ENCODE measurements at places on chromosomes 11 and 22.

GRCh38 chr22:24730864-24731263 is 43.7 kb downstream of the PIWIL3 start:
- no peak for DNase-seq

DNA sequence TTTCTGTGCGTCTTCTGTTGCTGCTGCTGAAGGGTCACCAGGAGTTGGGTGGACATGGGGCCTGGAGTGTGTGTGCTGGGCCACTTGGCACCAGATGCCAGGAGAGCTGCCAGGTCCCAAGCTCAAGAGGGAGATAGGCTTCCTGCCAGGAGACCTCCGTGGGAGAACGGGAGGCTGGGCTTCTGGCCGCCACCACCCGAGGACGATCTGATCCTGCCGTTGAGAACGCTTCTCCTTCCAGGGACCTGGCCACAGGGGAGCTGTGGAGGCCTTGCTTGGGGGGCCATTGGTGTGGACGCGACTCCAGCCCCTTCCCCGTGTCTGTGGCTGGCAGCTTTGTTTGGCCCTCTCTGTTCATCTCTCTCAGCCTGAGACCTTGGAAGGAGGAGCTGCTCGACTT is 2.4 kb downstream of the BRSK2 start:
- no peak for DNase-seq

- no peak for DNase-seq
Measured at GRCh38 chr11:79087961-79088318, 352.9 kb downstream of the TENM4 start.

DNA sequence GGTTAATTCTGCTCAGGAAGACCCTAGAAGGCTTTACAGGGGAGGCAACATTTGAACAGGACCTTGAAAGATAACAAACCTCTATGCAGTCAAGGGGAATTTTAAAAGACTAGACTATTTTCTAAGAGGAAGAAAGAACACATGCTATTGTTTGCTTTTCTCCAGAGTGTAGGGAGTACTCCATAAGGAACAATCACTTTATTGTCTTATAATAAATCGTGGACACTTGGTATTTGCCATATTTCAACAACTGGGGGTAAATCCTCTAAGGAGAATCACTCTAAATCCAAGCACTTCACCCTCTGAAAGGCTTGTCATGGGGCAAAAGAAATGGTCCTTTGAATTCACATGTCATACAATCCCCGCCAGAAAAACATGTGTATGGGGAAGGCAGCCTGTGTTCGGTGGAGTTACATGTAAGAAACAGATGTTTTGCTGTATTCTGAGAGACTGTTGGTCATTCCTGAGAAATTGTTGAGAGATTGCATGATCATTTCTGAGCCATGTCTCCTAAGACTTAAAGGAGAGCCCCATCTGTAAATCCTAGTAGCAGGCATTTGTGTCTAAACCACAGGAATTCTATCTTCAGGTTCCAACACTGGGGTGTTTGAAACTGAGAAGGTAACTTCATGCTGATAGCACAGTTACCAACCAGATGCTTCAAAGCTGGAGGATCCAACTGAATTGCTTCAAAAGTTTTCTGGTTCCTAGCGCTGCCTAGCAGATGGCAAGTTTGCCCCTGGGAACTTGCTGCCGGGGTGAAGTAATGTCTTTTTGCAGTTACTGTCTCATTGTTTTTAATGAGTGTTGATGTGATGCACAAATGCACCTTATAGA is 66.8 kb downstream of the FZD4 start:
- DNase-seq, result peak; percentile 29

DNA sequence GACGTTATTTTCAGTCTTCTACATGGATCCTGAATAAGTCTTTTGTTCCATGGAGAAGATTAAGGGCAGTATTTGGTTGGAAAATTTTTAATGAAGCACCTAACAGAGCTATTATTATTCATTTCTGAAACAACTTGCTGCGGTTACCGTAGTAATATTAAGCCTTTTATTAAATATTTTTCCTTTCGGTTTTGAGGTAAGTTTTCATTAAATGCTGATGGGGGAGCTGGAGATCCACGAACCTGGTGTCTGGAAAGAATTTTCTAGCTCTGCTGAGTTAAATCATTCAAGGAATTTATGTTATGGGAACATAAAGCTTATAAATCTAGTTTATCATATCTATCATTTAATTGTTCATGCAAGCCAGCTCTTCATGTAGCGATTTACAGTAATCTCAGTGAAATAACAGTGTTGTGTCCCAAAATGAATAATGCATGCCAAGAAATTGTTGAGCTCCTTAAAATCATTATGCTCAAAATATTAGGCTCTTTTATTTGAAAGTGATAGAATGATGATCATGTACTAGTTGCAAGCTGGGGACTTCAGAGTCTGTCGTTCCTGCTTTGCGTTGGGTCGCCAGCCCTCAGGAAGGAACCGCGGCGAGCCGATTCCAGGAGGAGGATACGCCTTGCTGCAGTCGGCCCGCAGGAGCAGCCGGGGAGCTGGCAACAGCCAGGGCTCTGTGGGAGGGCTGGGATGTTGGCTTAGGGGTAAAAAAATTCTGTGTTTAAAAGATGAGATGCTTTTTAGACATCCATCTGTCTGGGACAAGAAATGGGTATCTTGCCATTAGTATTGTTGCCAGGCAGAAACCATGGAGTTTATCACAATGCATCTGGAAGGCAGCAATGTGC is 83.1 kb downstream of the TBC1D22A start:
- peak; percentile 39 for DNase-seq

- DNase-seq, result no peak
Measured at GRCh38 chr22:23673826-23674690, 16.8 kb upstream of the RGL4 start.

DNA sequence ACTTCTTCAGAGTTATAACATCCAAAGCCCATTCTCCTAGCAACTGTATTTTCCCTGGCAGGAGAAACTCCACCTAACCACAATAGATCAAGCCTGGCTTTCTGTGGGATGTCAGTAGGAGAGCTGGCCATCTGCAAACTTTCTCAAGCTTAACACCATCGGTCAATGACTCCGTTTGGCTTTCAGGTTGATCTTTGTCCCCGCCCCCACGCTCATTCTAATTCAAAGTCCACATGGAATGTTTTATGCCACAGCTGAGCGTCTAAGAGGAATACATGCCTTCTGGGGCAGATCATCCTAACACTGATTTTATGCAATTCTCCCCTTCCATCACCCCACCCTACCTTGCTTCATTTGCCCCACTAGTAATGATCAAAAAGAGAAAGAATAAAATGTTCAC is 4.8 kb downstream of the GVQW3 start:
- DNase-seq, result no peak

DNA sequence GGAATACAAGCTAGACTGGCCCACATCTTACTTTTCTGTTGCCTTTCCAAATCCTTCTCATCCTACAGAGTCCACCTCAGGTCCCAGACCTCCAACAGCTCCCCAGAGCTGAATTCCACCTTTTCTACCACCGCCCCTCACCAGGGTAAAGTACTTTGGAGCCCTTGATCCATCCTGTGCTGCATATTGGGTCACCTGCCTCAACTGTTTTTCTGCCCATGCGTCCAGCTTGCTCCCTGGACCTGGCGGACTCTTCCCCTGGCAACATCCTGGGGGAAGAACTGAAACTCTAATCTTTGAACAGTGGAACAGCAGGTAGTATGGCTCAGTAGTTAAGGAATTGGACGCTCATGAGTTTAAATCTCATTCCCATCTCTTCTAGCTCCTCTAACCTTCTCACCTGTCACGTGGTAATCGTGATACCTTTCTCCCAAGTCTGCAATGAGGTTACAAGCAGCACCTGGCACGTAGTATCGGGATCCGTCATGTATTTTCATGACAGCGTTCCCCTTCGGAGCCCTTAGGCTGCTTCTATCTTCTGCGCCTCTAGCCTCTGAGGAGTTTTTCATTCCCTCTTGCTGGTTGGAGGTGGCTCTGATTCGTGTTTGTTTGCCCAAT is 98.1 kb downstream of the CEP164 start:
- no peak for DNase-seq

- DNase-seq, result no peak
Measured at GRCh38 chr11:86745571-86745970, 54.8 kb upstream of the PRSS23 start.

- no peak for DNase-seq
Measured at GRCh38 chr22:37223965-37224551, 11.8 kb upstream of the SSTR3 start.

- DNase-seq, result no peak
Measured at GRCh38 chr22:22196018-22196533, 48.5 kb upstream of the VPREB1 start.

DNA sequence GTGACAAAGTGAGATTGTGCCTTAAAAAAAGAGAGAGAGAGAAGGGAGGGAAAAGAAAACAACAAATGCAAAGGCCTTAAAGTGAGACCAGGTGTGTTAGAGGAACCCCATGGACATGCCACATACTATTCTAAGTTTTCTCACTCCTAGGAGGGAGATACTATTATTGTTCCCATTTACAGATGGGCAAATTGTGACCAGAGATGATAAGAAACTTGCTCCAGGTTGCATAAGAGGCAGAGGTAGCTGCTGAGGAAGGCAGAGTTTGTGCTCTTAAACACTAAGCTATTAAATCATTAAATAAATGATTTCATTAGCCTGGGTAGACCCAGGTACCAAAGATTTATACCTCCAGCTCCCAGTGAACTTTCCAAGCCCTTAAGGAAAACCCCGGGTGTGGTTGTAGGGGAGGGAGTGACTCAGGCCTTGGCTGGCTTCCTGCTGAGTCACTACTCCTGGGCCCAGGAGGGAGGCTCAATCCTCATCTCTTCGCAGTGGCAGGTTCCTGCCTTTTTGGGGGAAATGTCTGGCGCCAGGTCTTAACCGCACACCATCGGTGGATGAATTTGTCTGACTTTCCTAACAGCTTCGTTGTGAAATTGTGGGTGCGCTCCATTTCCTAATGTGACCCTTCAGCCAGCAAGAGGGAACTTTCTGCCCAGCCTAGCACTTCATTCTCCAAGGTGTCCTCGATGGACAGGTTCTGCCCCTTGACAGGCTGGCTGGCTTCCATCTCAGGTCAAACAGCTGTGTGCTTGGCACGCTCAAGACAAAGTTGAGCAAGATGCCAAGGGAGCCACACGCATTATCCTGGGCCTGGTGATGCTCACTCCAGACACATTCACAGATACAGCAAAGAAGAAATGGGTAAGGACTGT is 33.4 kb upstream of the PTPRJ start:
- peak; percentile 90 for DNase-seq

GRCh38 chr11:108796551-108796950 is 131.7 kb downstream of the DDX10 start:
- DNase-seq, result no peak

DNA sequence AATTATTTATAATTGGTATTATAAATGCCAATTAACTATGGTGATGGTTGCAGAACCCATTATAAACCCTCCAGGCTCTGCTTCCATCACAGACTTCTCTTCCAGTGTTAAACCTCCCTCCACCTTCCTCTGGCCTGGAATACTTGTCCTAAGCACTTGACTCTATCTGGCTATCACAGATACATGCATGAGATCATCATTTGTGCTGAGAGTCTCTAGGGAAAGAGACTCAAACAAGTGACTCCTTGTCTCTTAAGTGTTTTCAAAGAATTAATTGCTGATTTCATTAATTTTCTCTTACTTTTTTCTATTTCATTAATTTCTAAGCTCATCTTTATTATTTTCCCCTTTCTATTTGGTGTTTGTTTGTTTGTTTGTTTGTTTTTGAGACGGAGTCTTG is 29.1 kb downstream of the RTL6 start:
- DNase-seq, result no peak

DNA sequence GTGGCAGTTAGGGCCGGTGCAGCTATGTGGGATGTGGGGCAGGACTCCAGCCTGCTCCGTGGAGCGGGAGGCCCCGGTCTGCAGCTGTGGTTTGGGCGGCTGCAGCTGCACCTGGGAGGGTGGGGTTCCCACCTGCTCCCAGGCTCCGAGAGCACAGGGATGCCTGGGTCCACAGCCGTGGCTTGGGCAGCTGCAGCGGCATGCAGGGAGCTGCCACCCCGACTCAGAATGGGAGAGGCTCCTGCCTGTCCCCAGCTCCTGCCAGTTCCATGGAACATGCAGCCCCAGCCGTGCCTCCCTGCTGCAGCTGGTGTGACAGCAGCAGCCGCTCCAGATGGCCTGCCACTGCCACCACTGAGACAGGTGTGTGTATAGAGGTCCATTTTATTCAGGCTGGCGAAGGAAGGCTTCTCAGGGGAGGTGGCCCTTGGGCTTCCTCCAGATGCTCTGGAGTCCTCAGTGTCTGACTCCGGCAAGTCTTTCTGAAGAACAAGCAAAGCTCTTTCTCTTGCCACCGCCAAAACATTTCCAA is 21.8 kb upstream of the UPK3A start:
- DNase-seq, result no peak

- peak; percentile 95 for DNase-seq
Measured at GRCh38 chr11:107928046-107928766, at the start of gene RAB39A. TSS of gene RAB39A (plus strand) at chr11:107928448. CDS start at chr11:107928569, 121 bp downstream.

- no peak for DNase-seq
Measured at GRCh38 chr11:113269096-113269495, 45.3 kb upstream of the TTC12 start.

- DNase-seq, result no peak
Measured at GRCh38 chr11:118283037-118283636, 19.0 kb upstream of the MPZL2 start.

GRCh38 chr11:130418210-130418609 is 10.2 kb downstream of the ADAMTS8 start:
- DNase-seq, result no peak

GRCh38 chr11:80096736-80097135 is 655.9 kb upstream of the TENM4 start:
- peak; percentile 74 for DNase-seq

DNA sequence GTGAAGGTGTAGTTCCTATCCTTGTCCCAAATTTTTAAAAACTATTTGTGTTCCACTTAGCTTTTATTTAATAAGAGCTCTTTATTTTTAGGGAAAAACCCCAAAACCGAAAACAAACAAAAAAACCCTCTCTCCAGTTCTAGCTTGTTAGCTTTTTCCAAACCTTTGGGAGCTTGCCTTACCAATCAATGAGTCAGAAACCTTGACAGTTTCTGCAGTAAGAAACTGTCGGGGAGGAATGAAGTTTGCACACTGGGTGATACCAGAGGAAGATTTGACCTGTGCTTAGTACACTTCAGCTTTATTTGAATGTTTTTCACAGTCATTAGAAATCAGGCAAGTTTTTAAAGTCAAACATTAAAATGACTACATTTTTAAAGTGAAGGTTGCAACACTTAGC is 105.0 kb downstream of the FAT3 start:
- peak; percentile 26 for DNase-seq

DNA sequence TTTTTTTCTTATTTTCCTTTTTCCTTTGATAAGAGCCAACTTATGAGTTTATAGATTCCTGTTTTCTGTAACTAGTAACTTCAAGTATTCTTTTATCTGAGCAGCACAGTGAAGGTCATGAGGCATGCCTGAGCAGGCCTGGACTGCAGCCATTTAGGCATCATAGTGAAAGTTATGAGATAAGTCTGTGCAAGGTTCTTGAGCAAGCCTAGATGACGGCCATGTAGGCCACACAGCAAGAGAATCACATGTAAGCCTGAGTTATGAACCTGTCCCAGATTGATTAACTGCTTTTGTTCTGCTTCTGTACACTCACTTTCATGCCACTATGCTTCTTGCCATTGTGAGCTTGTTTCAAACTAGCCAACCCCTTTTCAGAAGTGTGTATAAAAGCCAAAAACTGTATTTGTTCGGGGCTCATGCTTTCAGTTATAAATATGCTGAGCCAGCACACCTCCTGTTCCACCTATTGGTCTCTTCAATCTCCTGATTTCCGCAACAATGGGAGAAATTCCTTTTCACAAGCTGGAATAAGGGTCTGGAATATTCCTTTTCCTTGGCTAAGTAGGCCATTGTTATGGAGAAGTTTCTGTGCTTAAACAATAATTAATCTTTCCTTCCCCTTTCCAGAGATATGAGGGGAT is 745.7 kb downstream of the FAM181B start:
- DNase-seq, result peak; percentile 20

Data from AG08396 (cell line).